Cerebellar cortex (tissue), 1 donor: ENCODE measurements at places on chromosomes 3 and 15.
A peak's percentile ranks its signal among the peaks of the same experiment; 100 is the strongest.

DNA sequence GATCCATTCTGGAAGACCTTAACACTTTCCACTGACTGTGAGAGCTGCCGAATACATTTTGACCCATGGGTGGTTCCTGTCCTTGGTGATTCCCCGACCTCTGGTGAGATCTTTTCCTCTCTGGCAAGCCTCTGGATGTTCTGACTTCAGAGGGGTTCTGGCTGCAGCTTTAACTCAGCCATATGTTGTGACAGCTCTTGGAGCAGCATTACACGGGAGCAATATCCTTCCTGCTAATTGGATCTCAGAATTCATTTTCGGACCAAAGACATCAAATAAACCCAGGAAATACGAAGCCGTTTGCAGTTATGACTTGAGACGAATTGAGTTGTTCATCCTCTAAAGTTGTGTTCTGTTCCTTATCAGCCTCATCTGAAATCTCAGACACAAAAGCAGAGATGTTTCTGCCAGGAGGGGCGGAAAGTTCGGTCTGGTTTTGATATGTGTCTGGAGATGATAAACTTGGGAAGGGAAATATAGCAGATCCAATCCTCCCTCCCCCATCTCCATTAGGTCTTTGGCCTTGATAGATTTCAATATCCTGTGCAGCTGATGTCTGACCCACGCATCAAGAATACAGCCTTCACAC is 10.0 kb downstream of the TMEM158 start:
- no peak for DNase-seq

DNA sequence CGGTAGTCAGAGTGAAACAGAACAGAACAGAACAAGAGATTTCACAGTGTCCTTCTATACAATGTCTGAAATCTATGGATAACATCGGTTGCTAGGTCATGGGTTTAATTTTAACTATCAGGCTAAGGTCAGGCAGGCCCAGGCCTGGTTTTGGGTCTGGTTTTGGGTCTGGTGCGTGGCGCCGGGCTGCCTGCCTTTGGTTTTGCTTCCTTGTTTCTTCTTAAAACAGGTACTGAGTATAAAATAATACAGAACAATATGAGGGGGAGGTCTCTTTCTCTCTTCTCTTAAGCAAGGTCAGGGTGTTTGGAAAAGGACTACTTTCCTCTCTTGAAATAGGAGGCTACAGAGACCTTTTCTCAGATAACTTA is 1.4 kb downstream of the AEN start:
- no peak for DNase-seq

- no peak for DNase-seq
Measured at GRCh38 chr15:99438691-99439523, 126.9 kb upstream of the MEF2A start.

DNA sequence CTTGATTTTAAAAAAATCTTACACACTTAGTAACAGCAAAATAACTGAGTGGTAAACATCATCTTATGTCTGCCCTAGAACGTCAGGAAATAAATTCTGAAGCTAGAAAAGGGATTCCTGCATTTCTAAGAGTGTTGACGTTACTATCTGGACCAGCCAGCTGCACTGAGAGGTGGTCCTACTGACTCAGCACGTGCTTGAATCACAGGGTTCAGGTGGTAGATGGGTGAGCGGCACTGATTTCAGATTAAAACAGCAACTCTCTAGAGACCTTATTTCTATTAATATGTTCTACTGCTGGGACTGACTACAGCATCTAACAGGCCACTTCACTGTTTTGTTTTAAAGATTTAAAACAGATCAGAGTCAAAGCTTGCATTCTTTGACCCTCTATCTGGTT is 377.2 kb downstream of the GABRB3 start:
- DNase-seq: no peak

GRCh38 chr15:39999538-40000200 is 39.3 kb downstream of the SRP14 start:
- no peak for DNase-seq

GRCh38 chr15:55408012-55408928 is at the start of the genes CCPG1 and PIERCE2:
Gene CCPG1, minus strand, starts transcription at chr15:55408359. Its CDS starts 18,935 bp downstream, at chr15:55389424.
Gene PIERCE2, plus strand, starts transcription at chr15:55408495. Its CDS starts 274 bp downstream, at chr15:55408769.
- DNase-seq: peak; percentile 94
